ENCODE measurements at places on chromosomes 6 and 20. TPM values are rescaled to one million over a fixed set of nuclear protein-coding genes. Genes with fewer than 3 reads are reported as not detected.

Gene MRPS26
- total RNA-seq, result 32.0 TPM

Gene SLC12A5
- 2.0 TPM for total RNA-seq

DNA sequence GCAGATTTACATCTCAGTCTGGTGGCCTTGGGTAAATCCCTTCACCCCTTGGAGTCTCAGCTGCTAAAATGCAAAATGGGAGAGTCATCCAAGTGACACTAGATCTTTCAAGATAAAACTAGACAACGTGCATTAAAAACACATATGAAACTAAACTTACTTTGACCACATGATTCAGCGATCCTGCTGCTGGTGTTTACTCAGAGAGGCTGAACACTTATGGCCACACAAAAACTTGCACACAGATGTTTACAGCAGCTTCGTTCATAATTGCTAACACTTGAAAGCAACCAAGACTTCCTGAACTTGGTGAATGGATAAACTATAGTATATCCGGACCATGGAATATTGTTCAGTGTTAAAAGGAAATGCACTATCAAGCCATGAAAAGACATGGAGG lies 55.3 kb upstream of the GPR6 start:
- no peak for DNase-seq

DNA sequence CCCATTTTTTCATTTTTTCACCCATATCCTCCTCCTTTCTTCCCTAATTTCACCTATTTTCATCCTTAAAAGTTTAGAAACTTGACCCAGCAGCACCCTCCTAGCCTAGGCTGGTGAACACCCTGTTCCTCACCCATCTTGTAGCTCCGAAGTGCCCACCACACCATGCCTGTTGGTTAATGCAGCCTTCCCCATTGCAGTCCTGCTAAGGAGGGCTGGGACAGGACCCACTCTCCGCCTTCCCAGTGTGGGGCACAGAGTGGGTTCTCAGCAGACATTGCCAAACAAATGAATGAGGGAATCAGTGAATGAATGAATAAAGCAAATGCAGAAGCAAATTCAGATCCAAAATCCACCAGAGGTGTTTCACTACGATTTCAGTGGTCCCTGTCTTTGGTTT lies 45.7 kb downstream of the CTCFL start:
- peak; percentile 25 for DNase-seq

Gene LIN28B
- total RNA-seq, result not detected

Gene ABHD16B
- total RNA-seq, result not detected

Gene FOXQ1
- total RNA-seq, result 12.3 TPM

GRCh38 chr6:154914288-154914687 lies 80.8 kb upstream of the TIAM2 start:
- DNase-seq, result no peak

GRCh38 chr6:51827580-51827979 lies 259.8 kb downstream of the PKHD1 start:
- DNase-seq, result no peak

Gene LKAAEAR1
- total RNA-seq, result not detected

GRCh38 chr6:42423244-42423643 lies 28.5 kb downstream of the TRERF1 start:
- no peak for DNase-seq
